ENCODE measurements at places on chromosomes 6 and 20.
A peak's percentile ranks its signal among the peaks of the same experiment; 100 is the strongest.

DNA sequence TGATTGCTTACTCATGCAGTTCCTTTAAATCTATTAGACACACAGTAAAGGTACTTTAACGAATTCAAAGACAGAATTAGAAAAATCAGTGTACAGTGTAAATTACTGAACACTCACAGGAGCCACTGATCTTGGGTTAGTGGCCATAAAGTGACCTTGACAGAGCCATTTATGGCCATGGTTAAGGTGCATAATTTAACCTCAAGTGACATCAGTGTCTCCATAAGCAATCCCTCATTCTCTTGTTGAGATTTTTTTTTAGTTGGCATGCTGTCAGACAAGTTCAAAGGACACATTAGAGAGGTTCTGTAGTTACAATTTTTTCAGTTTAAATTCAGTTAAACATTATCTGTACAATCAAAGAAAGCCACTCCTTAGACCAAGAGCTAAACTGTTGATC, 334.4 kb downstream of the KHDRBS2 start:
- DNase-seq: no peak

GRCh38 chr6:104623052-104623690, 236.5 kb downstream of the HACE1 start:
- DNase-seq: no peak

DNA sequence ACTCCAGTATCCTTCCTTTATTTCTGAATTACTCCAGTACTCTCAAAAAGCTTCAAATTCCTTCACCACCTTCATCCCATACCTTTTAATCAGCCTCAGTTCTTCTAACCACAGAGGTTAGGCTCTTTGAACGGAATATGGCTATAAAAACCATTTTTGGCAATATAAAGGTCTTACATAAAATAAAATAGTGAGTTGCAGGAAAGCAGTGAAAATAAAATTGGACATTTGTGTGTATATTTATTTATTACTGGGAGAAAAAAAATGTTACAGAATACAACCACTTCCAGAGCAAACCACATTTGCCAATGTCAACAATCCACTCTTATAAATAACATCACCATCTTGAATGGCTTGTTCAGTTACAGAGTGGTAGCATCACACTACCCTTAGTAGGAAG, 7.7 kb downstream of the HDDC2 start:
- DNase-seq: no peak

GRCh38 chr20:14331646-14332045, 5.8 kb downstream of the FLRT3 start:
- no peak for DNase-seq

DNA sequence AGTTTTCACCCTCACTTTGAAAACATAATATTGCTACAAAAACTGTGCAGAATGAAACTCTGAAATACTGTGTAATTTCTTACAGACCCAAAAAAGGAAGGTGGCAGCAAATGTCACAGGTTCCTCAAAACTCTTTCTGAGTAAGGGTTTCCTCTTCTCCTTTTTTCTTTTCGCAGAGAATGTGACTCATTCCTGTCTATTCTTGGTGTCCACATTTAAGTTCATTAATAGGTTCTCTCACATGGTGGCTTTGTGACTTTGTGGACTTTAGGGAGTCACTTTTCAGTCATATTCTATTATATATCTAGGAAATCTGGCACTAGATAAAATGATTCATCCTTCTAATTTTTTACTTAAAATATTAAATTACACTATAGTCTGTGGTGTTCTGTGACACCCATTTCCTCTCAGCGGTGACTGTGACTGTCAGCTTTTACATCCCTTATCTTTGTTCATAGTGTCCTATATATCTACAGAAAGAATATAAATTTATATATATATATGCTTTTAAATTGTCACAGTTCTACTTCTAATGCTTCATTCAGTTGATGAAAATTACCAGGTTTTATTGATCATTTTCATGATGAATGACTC, 126.8 kb upstream of the HCRTR2 start:
- no peak for DNase-seq

DNA sequence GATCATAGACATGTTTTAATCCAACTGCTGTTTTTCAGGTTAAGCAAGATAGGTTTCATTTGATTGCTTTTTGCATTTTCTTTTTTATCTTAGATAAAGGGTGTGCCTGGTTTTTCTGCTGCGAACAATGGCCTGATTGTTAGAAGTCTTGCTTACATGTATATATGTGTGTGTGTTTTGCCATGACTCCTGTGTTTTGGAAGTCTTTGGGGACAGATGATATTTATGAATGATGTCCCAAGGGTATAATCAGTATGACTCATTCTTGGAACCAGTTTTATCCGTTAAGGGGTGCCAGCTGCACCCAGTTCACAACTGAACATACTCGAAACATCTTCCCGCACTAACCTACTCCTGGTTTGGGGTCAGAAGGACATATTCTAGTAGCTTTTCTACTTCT, 230.1 kb upstream of the SUPT3H start:
- DNase-seq: no peak

DNA sequence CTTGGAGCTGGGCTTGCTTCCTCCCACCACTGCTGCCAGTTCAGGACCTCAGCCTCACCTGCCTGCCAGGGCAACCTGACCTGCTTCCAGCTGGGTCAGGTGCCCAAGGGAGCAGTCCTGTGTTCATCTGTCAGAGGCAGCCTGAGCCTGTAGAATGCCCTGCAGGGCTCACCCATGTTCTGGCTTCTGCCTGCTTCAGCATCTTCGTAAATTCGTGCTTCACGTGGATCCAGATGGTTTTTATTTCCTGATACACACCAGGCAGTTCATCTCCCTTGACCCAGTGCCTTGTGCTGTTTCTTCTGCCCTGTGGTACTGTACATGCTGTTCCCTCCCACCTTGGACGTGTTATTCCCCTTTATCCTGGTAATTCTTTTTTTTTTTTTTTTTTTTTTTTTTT, 50.2 kb downstream of the ARID1B start:
- DNase-seq: no peak

- no peak for DNase-seq
Measured at GRCh38 chr6:6746333-6746969, 157.9 kb downstream of the LY86 start.

GRCh38 chr20:50083034-50083433, 29.9 kb downstream of the UBE2V1 start:
- DNase-seq: peak; percentile 60

DNA sequence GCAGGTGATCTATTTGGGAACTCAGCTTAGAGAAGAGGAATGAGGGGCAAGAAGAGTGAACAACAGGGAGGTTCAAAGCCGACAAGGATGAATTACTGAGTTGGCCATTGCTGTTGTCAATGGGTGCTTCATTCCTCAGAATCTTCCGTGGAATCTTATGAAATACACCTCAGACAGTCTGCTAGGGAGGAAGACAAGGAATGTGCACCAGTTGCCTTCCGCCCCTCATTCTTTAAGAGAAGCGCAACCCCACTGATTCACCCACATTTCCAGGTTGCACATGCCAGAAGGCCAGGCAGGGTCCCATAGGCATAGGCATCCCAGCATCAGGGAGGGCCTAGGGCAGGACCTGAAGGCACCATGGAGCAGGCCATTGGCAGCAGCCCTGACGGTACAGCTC, 127.5 kb upstream of the TNFAIP3 start:
- no peak for DNase-seq

DNA sequence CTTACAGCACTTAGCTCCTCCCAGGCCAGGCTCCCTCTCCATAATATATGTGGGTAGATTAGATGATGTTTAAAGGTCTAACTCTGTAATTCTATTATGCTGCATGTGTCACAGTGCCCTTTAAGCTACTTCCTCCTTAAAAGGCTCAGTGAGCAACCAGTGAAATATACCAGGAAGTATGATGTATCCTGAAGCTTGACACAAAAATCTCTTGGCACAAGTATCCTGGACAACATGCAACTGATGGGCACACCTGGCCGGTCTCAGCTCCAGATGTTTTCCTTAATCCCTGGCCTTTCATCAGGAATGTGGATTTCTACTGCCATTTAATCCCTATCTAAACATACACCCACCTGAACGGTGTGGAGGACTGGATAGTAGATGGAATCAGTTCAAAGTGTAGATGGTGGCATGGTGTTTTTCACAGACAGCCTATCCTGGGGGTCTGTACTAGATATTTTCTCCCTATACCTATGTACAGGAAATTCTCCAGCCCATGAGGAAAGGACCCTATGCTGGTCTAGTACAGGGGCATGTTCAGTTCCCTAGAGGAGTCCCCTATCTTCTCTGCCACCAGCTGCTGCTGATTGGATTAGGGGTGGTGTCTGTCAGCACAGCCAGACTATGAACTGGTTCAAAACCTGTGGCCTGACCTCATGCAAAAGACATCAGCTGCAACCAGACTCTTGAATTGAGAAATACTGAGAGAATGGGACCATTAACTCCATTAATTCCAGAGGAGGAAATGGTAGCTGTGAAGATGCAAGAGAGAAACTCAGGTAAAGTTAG, 59.4 kb upstream of the CITED2 start:
- no peak for DNase-seq

DNA sequence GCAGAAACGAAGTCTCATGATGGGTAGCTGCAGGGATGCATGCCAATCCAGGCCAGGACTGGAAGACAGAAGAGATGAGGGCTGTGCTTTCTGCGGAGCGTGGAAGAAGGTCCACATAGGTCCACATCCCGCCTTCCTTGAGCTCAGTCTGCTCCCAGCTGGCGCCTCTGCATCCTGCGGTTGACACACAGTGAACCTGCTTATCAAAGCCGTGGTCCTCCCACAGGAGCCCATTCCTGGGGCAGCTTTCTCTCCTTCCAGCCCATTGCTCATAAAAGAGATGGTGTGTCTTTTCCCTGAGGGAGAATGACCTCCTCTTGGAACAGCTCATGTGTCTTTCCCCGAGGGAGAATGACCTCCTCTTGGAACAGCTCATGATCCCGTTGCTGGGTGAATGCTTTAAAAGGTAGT, 225.4 kb downstream of the CDH4 start:
- no peak for DNase-seq

DNA sequence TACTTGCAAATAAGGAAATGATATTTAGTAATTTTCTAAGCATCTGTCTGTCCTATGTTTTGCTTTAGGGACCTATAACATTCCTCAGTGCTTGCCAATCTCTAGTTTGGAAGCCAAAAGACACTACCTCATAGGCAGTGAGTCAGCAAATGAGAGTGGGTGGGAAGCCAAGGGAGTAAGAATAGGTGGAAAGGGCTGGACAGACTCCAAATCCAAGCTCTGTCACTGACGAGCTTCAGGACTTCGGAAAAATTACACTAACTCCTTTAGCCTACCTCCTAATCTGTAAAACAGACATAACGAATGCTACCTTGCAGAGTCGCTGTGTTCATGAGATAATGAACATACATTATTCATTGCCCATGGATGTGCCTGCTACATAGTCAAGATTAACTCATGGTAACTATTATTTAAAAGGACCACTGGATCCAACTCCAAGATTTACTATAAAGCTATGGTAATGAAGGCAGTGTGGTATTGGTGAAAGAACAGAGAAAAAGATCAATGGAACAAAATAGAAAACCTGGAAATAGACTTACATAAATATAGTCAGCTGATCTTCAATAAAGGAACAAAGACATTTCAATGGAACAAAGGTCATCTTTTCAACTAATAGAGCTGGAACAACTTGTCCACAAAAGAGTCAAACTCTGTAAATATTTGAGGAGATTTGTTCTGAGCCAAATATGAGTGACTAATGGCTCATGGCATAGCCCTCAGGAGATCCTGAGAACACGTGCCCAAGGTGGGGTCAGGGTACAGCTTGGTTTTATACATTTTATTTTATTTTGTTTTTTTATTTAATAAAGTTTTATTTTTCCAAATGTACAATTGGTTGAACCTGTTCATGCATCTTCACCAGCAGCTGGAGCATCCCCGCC, 64.1 kb downstream of the FAM50B start:
- DNase-seq: no peak

GRCh38 chr6:4957521-4958231, 46.2 kb downstream of the RPP40 start:
- DNase-seq: no peak

DNA sequence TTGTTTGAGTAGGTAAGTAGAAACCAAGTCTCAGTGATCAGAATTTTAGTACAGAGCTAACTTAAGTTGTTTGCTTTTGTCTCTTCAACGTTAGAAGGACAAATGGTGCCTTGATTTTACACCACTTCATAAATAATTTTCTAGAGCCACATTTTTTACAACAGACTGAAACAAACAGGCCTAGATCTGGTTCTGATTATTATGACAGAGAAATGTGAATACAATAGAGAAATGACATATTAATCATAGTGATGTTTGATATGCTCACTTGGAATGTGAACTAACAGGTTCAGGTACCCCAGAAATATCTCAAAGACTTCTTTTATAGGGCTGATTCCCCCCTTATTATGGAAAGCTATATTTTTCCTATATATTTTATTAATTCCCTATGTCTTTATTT, 760.6 kb downstream of the KIF16B start:
- DNase-seq: no peak

DNA sequence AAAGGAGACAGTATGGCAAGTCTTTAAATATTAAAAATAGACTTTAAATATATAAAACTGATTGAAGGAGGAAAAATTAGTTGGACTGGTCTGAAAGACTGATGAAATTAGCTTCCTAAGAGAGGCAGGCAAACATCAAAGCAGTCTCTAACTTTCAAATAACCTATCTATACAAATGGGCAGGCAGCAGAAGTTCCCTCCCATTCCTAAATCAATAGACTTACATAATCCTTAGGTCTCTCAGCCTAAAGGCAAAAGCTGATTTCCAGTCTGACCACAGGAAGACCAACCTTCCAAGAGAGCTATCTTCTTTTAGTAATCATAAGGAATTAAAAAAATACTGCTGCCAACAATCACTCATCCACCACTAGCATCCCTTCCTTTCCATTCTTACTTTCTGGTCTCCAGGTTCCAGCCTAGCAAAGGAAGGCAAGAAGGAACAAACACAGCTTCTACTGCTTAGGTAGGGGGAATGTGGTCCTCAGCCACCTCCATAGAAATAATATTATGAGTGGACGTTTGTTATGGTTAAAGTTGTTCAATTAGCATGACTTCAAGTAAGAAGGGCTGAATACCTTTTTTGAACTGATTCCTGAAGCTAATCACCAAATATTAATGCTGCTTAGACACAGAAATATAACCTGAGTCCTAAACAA, 44.1 kb downstream of the SESN1 start:
- no peak for DNase-seq

Data from Right ventricle myocardium inferior (tissue), 1 donor.